Dermis microvascular lymphatic vessel endothelial cell (primary cell): ENCODE measurements at places on chromosomes 6 and 20.

DNA sequence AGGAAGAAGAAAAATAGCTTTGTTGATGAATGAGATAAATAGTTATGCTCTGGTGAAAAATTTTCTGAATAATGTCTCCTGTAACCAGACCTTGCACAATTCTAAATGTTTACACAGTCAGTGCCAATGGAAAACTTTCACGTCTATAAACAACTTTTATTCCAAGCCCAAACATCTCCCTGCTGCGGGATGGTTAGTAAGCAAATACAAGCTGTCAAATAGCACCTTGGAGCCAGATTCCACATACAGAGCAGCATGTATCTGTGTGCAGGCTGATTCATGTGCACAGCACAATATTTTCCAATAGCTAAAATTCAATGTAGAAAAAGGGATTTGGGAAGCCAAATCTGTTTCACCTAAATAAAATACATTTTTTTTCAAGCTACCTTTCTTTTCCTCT lies 813.3 kb downstream of the HACE1 start:
- no peak for DNase-seq

GRCh38 chr6:129492260-129492659 lies 217.7 kb downstream of the ARHGAP18 start:
- DNase-seq = no peak

DNA sequence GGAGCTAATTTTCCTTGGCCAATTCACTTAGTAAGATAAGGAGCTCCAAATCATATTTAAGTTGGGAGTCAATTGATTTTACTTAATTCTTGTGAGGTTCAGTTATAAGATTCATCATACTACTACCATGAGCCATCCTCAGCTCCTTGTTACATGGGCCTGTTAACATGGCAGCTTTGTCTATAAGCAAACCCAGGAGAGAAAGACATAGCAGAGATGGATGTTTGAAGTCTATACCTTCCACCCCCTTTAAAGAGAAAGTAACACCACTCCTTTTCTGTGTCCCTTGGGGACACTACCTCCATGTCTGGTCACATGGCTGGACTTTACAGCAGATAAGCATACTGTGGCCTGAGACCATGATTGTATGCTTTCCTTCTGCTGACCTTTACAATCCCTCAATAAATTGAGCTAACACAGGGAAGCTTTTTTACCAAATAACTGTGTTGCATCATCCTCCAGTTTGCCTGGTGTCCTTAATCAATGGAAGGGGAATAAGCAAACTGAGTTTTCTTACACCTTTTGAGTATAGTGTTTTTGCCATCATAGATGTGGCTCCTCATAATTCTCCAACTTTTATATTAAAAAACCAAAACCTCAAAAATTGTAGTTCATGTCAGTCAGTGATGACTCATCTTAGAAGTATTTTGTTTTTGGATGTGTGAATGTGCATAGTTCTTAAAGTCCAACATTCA lies 9.8 kb upstream of the ZNFX1 start:
- DNase-seq = no peak

GRCh38 chr6:38974389-38975151 lies 74.0 kb upstream of the GLP1R start:
- no peak for DNase-seq

DNA sequence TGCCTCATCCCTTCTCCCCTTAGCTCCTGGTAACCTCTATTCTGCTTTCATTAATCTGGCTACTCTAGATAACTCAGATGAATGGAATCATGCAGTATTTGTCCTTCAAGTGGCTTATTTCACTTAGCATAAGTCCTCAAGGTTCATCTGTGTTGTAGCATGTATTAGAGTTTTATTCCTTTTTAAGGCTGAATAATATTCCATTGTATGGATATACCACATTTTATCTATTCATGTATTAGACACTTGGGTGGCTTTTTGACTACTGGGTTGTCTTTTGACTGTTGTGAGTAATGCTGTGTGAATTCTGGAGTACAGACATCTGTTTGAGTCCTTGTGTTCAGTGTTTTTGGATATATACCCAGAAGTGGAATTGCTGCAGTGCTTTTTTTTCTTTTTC lies 58.4 kb downstream of the PHF20 start:
- no peak for DNase-seq

GRCh38 chr6:11083491-11083890 lies 10.1 kb upstream of the SMIM13 start:
- DNase-seq = no peak

DNA sequence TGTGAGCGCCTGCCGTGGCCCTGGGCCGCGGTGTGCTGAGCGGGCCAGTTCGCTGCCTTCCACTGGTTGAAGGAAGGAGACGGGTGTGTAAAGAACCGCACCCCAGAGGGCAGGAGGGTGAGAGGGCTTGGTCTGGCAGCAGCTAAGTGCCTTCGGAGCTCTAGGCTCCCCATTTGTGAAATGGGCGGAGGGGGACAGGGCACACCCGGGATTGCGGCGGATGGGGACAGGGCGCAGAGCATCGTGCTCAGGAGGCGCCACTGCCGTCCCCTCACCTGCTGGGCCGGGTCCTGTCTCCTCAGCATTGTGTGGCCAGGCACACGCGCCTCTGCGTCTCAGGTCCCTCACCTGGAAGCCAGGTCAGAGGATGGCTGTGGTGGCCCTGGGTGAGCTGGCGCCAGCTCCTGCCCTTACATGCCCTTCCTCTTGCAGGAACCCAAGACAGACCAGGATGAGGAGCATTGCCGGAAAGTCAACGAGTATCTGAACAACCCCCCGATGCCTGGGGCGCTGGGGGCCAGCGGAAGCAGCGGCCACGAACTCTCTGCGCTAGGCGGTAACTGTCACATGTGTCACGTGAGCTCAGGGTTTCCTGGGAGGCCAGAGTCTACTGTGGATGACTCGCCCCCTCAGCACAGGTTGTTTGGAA lies 3.1 kb downstream of the ADRM1 start:
- no peak for DNase-seq

DNA sequence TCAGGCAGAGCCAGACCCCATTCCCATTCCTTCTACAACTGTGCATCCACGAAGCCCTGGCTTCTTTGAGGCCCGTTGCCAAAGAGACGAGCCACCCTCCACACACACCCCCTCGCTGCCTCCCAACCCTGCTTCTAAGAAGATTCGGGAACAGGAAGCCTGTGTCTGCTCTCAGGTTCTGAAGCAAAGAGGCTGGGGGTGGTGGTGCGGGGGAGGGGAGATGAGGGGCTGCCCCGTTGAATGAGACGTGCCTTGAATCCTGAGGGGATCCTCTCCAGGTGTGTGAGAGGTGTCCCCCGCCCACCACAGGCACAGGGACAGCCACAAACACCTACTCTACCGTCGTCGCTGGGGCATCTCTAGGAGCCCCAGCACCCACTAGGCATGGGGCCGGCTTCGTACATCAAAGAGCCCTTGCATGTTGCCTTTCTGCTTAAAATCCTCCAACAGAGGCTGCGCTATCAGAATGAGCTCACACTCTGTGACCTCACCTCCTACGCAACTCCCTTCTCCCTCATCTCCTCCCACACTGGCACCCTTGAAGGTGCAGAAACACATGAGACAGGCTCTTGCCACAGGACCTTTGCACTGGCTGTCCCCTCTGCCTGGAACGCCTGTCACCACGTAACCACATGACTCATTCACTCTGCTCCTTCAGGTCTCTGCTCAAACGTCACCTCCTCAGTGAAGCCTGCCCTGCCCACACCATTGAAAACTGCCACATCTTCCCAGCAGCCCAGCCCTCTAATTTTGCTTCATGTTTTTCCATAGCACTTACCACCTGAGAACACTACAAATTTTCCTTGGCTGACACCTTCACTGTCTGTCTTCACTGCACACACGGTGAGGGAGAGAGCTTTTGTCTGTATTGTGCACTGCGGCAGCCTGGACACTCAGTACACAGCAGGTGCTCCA lies 58.5 kb downstream of the PREX1 start:
- no peak for DNase-seq

GRCh38 chr6:129634411-129635230 lies 75.4 kb downstream of the ARHGAP18 start:
- DNase-seq = no peak

GRCh38 chr6:113684382-113684901 lies 172.7 kb upstream of the MARCKS start:
- DNase-seq = peak; percentile 59
